ENCODE measurements at places on chromosomes 11 and 22.

DNA sequence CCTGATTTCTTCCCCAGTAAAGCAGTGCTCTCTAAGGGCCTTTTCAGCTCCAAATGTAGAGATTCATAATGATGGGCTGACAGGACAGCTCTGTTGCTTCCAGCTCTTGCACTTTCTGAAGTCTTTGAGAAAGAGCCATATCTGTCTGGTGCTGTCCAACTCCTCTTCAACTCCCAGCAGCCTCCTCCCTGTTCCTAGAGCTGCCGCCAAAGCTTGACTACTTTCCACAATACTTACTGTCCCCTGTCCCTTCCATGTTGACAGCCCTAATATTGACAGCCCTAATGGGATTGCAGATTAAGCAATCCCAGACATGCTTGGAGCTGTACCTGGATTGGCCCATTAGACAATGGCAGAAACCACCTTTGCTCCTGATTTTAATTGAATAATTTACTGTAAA, 29.6 kb downstream of the INSC start:
- DNase-seq = no peak

DNA sequence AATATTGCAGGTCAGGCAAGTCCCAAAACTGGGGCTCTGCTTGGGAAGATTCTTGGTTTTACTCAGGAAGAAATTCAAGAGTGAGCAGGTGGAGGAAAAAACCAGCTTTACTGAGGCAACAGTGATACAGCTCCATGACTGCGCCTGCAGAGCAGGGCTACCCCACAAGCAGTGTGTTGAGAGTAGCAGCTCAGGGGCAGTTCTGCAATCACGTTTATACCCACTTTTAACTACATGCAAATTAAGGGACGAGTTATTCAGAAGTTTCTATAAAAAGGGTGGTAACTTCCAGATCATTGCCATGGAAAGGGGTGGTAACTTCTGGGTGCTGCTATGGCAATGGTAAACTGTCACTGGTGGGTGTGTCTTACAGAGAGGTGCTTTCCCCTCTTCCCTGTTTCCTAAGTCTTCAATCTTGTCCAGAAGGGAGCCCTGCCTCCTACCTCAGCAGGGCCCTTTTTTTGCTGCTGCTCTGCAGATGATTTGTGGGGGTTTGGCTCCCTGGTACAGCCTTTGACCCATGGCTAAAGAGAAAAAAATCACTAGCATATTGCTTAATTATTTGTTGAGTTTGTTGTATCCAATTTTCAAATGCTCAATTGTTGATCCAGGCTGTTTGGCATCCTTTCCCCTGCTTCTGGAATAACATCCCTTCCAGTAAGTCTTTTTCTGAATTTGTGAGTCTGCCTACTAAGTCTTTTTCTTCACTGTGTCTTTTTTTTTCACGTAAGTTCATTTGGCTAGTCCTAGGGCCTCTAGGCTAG, 30.0 kb upstream of the ME3 start:
- no peak for DNase-seq

- no peak for DNase-seq
Observed at GRCh38 chr11:46445192-46445919, 53.8 kb upstream of the CHRM4 start.

- DNase-seq = no peak
Observed at GRCh38 chr11:116285026-116285425, 487.8 kb downstream of the BUD13 start.

DNA sequence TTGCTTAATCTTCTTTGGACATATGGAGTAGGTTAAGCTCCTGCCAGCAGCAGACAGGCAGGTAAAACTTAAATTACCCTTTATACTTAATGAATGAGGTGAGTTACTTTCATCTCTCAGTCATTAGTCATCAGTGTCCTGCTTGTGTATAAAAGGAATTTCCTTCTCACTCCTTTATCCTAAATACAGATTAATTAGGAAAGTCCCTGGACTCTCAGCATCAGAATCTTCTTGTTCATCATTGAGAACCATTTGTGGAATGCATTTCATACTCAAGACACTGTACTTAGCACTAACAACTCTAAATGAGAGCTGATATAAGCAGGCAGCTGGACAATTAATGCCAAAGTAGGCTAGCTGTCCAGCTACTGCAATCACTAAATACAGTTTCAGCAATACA, 630.4 kb downstream of the METTL15 start:
- DNase-seq = no peak

- DNase-seq = no peak
Observed at GRCh38 chr22:38751422-38752346, 4.1 kb downstream of the SUN2 start.

GRCh38 chr11:110830747-110831146, 118.5 kb upstream of the ARHGAP20 start:
- DNase-seq = no peak

- peak; percentile 62 for DNase-seq
Observed at GRCh38 chr11:47768101-47768612, 1.0 kb upstream of the FNBP4 start.

DNA sequence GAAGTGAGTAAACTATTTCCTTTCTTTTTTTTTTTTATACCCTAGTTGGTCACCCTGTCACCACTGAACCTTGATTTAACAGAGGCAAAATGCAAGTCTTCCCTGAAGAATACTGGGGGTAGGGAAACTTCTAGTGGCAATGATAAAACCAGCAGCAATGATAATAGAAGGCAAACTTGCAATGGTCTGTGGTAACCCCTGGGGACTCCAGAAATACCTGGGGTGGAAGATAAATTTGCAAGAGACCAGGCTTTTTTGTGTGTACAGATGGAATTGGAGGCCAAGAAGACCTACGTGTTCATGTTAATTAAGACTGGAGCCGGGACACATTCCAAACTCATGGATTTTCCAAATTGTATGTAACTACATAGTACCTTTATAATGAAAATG, 11.6 kb downstream of the APOL5 start:
- DNase-seq = no peak

- DNase-seq = no peak
Observed at GRCh38 chr22:49847751-49848689, 5.6 kb upstream of the ZBED4 start.

DNA sequence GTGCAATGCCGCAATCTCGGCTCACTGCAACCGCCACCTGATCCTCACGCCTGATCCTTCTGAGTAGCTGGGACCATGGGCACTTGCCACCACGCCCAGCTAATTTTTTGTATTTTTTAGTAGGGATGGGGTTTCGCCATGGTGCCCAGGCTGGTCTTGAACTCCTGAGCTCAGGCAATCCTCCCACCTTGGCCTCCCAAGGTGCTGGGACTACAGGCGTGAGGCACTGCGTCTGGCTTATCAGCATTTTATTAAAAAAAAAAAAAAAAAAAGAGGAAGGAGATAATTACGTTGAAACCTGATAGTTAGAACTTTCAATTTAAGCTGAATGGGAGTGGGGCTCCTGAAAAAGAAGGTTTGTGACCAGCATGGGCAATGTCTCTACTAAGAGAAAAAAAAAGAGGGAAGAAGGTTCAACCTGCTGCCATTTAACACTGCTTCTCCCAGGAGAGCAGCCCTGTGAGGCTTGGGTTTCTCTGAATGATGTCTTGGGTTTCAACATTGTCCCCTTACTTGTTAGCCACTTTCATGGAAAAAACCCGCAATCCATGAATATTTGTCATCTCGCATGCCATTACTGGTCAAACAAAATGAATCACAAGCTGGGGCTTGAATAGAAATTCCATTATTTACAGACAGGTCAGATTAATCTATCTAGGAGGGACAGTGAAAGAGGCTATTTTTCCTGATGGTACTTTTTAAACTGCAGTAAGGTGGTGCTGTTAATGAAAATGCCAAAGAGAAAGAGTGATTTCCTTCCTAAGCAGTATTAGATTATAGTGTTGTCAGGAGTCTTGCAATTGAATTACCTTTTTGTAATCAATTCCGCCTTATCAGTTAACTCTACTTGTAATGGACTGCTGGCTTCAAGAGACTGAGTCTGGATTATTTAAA, 72.5 kb downstream of the PACS1 start:
- no peak for DNase-seq

- DNase-seq = no peak
Observed at GRCh38 chr11:1020211-1020905, 16.2 kb downstream of the MUC6 start.

DNA sequence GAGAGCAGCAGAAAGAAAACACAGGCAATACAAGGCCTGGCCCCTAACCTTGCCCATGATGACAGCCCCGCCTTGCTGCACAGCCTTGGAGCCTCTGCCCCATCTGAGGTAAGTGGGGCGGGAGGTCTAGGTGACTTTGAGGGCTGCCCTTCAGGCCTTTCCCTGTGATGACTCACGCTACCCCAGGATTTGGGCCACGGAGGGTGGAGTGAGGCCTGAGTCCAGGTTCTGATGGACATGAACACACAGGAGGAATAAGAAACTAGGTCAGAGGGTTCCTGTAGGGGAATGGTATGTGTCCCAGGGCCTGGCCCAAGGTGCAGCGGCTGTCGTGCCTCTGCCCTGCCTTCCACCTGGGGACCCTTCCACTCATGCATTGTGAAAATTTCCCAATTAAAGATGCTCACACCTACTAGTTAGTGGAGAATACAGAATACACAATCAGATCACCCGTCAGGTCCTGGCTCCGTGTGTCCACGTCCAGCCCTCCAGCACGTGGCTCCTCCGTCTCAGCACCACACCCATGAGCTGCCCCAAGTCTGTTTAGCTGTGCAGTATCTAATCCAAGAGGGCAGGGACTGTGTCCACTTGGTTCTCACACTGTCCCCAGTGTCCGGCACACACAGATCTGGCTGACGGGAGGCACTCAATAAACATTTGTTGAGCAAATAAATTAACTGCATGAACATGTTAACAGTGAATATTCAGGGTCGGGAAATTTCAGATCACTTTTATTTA, 111.0 kb downstream of the CHST1 start:
- DNase-seq = no peak

DNA sequence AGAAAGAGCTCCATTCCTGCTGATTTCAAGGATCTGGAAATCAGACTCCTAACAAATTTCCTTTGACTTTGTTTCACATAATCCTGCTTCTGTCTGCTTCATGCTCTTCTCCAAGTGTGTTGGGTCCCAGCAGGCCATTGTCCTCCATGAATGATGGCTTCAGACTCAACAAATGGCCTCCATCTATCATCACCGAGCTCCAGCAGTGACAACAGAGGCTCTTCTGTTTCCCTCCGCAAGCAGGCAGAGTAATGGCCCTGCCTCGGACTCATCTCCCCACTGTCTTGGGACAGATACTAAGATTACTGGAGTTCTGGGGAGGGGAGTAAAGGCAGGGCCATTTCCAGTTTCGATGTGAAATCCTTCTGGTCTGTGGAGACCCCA, 127.3 kb downstream of the TENM4 start:
- DNase-seq = no peak

DNA sequence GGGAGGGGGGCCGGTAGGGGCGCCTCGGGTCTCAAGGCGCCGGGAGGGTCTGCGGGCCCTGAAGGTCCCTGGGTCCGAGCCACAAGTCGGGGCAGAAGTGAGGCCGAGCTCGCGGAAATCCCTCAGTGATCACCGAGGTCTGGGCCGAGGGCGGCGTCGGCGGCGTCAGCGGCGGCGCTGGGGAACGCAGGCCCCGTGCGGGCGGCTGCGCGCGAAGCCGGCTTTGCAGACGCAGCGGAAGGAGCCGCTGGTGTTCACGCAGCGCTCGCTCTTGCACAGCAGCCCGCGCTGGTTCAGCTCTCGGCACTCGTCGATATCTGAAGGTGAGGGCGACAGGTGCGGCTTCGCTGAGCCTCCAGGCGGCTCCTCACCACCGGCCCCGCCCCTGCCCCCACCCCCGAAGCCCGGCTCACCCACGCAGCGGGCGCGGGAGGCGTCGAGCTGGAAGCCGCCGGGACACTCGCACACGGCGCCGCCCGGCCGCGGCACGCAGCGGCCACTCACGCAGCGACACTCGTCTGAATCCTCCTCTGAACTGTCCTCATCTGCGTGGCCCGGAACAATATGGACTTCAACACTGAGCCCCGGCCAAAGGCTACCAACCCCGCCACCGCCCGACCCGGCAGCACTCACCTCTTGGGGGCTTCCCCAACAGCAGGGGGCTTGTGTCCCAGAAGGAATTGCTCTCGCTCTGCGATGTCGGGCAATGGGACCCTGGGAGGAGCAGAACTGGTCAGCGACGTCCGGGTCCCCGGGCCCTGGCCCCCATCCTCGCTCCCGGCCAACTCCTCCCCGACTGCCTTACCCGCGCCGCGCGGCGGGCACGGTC, 14.2 kb downstream of the SCYL1 start:
- DNase-seq = no peak

GRCh38 chr11:65440831-65441499, 18.4 kb downstream of the NEAT1 start:
- no peak for DNase-seq

DNA sequence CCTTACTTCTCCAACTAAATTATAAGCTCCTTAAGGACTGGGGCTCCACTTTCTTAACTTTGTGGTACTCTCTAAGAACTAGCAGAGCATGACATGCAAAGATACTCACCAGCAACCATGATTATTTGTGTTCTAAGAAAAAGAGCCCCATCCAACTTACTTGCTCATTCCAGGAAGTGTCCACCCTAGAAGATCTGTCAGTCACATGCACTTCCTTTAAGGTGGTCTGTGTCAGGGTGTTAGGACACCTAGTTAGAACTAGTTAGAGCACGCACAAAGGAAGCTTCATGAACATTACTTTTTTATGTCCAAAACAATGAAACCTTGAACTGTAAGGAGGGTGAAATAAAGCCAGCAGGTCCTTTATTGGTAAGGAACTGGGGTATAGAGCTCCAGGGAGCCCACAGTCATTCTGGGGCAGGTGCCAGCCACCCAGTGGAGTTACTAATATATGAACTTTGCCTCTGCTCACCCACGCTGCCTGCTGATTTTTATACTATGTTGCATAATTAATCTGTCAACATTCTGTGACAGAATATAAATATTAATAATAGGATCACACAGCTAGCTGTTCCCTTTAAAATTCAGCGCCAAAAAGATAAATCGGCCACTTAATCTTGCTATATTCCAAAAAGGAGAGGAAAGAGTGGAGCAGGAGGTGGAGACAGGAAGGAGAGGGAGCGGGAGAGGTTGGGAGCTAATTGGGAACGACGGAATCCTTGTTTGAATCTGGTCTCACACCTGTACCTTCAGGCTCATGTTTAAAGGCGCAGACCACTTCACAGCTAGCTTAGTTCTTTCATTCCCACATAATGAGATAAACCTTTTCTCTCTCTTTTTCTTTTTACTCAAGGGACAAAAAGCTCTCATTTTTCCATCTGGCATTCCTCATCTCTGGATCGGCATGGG, 755.0 kb downstream of the OPCML start:
- DNase-seq = no peak

DNA sequence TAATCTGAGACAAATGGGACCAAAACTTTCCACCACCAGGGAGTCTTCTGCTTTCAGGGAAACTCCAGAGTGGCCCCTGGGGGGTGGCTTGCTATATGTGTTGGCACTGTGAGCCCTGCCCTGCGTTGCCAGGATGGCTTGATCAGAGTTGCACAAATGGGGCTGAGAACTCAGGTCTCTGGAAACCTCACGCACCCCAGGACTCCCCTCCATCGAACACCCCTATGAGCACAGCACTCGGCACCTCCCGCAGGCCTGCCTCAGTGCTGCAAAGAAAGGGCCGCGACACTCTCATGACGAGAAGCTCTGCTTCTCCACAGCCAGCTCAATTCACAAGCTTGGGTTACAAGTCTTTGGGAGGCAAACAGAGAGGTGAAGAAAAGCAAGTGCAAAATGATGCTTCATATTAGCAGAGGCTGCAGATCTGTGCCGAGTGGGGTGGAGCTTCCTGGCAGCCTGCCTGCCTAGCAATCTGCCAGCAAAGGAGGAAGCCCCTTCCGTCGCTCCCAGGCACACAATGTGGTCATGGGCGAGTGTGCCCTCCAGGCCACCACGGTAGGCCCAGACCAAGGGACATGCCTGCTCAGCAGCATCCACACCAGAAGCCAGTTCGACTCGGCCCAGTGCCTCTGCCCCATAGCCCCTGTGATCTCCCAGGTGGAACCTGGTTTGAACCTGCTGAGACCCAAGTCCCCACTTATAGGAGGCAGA, 55.7 kb downstream of the MYH9 start:
- DNase-seq = peak; percentile 73

- DNase-seq = no peak
Observed at GRCh38 chr11:32529994-32530588, 53.5 kb upstream of the EIF3M start.

All from ovary (tissue), 10 donors.